ENCODE measurements at places on chromosomes 11 and 22.

GRCh38 chr22:25281675-25282345 lies 62.4 kb downstream of the CRYBB2 start:
- DNase-seq, result no peak

- no peak for DNase-seq
These were observed 1984.7 kb upstream of the RAG2 start for GRCh38 chr11:38582756-38583155.

DNA sequence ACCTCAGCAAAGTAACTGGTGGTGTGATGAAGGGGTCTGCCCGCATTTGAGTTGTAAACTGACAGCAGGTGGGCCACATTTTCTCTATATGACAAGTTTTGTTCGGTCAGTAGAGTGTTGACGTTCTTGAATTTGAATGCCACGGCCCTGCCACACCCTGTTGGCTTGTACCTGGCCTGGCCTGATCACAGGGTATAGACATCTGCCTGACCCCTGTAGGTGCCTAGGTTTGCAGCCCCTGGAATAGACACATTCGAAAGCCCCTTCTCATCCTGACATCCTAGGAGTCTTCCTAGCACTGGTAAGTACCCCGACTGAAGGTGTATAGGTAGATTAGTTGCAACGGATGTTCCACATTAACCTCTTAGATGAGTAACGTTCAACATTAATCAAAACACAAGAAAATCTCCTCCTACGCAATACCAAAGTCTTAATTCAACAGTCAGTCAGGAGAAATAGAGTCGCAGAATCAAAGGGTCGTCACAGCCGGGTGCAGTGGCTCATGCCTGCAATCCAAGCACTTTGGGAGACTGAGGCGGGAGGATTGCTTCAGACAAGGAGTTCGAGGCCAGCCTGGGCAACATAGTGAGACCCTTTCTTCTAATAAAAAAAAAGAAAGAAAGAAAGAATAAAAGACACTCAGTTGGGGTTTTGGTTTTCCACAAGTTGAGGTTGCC lies 43.6 kb upstream of the CD5 start:
- DNase-seq, result no peak

DNA sequence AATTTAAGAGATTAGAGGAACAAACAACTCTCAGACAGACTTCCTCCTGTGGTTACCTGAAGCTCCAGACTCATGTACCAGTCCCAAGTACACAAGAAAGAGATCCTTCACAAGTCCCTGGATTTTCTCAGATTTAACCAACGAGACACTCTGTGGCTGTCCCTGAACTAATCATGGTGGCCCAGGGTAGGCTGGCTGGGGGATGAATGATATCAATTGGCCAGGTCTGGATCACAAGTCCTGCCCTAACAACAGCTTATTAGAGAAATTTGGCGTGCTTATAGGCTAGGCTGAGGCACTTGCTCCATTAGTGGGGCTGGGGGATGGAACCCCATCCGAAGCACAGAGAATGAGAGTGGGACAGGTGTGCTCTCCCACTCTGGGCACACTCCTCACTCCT lies 22.1 kb downstream of the HEPHL1 start:
- no peak for DNase-seq

- DNase-seq, result no peak
These were observed 25.9 kb downstream of the RBX1 start for GRCh38 chr22:40976866-40977700.

GRCh38 chr11:6225896-6226295 lies 8.5 kb downstream of the FHIP1B start:
- DNase-seq, result no peak

GRCh38 chr11:64720640-64721358 lies 2.2 kb downstream of the NRXN2 start:
- no peak for DNase-seq

DNA sequence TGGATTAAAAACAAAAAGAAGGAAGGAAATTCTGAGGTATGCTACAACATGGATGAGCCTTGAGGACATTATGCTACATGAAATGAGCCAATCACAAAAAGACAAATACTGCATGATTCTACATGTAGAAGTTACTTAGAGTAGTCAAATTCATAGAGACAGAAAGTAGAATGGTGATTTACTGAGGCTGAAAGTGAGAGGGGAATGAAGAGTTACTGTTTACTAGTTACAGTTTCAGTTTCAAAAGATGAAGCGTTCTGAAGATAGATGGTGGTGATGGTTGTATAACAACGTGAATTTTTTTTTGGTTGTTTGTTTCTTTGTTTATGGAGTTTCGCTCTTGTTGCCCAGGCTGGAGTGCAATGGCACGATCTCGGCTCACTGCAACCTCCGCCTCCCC lies 9.5 kb downstream of the OR5P2 start:
- no peak for DNase-seq

DNA sequence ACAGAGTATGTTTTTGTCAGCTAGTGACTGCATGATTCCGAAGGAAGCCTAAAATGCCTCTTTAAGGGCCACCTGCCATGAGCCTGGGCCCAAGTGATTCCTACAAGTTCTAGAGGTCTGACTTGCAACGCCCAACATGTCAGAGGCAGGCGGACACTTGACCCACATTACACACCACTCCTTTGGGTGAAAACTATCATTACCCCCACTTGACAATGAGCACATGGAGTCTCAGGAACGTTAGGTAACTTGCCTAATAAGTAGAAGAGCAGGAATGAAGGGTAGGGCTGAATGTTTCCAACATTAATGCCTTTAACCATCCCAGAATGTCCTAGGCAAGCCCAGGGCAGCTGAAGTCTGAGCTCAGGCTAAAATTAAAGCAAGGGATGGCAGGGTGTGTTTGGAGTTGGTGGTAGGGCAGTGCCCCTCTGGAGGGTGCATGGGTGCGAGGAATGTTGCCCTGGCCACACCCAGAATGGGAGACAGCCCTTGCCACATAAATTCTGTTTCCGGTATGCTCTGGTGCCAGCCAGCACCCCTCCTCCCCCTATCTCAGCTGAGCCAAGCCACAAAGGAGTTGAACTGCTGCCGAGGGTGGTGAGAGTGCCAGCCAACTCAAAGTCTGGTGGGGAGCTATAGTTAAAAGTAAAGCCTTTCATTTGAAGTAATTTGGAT lies 2.5 kb downstream of the PLAAT2 start:
- DNase-seq, result peak; percentile 55

- DNase-seq, result no peak
These were observed 50.9 kb downstream of the AP2A2 start for GRCh38 chr11:976431-977160.

DNA sequence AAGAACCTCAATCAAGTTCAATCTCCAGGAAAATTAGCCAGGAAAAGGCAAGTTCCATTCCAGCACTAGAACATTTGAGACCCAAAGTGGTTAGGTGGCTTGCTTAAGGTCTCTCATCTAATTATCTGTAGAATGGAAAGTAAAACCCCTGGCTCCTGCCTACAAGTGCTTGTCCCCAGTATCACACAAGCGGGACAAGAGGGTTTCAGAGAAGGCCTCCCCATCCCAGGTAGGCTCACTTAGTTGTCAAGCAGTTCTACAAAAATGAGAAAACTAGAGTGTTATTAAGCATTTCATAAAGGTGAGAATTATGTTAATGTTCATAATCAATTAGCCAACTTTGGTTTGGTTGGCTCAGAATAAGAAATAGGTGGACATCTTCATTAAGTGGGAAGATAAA lies 5.5 kb downstream of the POU2AF1 start:
- DNase-seq, result no peak

GRCh38 chr11:74085542-74085892 lies 76.6 kb upstream of the UCP3 start:
- no peak for DNase-seq

Data from CD4-positive, alpha-beta T cell treated with Interleukin-12 subunit alpha and Interleukin-12 subunit beta, for 1 hour (primary cell).